Sigmoid colon (tissue), 7 donors: ENCODE measurements at places on chromosomes 16 and 17. TPM values are rescaled to one million over a fixed set of nuclear protein-coding genes. Genes with fewer than 3 reads are reported as not detected.

- no peak overlapping the region for H3K27ac ChIP-seq
- no peaks in the 10 kb centered on the region for H3K36me3 ChIP-seq
- no peaks in the 10 kb centered on the region for H3K4me1 ChIP-seq
- H3K4me3 ChIP-seq, result no peak overlapping the region
Measured at GRCh38 chr17:80018917-80019651, 16.6 kb downstream of the TBC1D16 start.

FBXL16 gene
- 1.4 TPM for total RNA-seq

GRCh38 chr16:27993587-27993986 lies 69.9 kb downstream of the GSG1L start:
- H3K36me3 ChIP-seq, result no peaks in the 10 kb centered on the region
- H3K4me3 ChIP-seq, result no peak overlapping the region
- no peak overlapping the region for H3K27ac ChIP-seq
- no peaks in the 10 kb centered on the region for H3K27me3 ChIP-seq
- no peak for DNase-seq

GRCh38 chr17:30160419-30161172 lies 44.0 kb downstream of the NSRP1 start:
- H3K27me3 ChIP-seq, result no peaks in the 10 kb centered on the region
- no peak overlapping the region for H3K27ac ChIP-seq
- H3K4me3 ChIP-seq, result no peak overlapping the region
- H3K36me3 ChIP-seq, result no peaks in the 10 kb centered on the region

DNA sequence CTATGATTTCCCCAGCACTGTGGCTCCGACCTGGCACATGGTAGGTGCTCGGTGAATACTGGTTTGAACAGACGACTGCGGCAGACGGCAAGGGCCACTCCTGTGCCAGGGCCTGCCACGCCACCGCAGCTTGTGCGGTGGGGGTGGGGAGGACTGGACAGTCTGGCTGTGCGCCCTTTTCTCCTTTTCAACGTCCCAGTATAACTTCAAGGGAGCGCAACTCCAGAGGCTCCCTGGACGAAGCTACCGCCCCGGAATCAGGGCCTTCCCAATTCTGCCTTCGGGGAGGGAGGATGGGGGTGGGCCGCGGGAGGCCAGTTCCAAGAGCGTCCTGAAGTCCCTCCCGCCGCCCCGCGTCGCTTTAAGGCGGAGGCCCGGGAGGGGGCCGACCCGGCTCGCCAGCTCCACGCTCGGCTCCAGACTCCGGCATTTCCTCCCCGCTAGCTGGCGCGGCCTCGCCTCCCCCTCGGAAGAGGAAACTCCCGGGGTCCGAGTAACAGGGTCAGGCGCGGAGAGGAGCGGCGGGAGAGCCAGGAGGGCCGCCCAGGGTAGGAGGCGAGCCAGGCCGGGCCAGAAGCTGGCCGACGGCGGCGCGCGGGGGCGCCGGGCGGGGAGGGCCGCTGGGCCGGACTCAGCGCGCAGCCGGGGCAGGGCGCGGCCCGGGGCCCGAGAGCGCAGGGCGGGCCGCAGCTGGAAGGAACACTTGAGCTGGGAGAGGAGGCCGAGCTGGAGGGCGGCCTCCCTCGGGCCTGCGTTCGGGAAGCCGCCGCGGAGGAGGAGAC lies at the start of gene ITPRIPL2:
ITPRIPL2 (plus strand) TSS at position 388 of the 782 bp plus-strand sequence. CDS start 498 bp downstream, outside the sequence.
- H3K4me1 ChIP-seq, result peaks cover 53% of the 10 kb centered on the region
- peak within 1 kb of the TSS; percentile 95 for H3K27ac ChIP-seq
- H3K27me3 ChIP-seq, result no peaks in the 10 kb centered on the region
- no peaks in the 10 kb centered on the region for H3K36me3 ChIP-seq
- DNase-seq, result peak; percentile 95

GRCh38 chr17:30340801-30341356 lies 7.0 kb upstream of the TMIGD1 start:
- H3K4me3 ChIP-seq, result no peak overlapping the region
- H3K4me1 ChIP-seq, result peaks cover 10% of the 10 kb centered on the region
- H3K27ac ChIP-seq, result peak overlapping the region; percentile 56
- no peak for DNase-seq

GRCh38 chr17:73738751-73739575 lies 94.7 kb upstream of the SDK2 start:
- no peak overlapping the region for H3K27ac ChIP-seq
- H3K27me3 ChIP-seq, result peaks cover 2% of the 10 kb centered on the region

DNA sequence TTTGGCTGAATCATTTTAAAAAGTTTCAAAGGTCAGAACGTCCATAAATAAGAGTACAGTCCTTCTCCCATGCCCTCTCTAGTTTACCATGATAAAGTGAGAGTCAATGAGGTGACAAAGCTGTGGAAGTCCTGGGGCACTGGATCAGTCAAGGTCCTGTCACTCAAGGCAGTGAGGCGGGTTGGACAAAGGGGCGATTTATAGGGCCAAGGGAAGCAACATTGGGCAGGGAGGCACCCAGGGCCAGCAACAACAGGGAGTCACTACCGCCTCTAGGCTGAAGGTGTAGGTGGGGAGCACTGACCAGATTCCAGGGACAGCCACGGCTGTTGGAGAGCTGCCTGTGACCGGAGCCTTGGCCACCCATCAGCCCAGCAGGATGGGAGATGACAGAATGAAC lies 28.6 kb upstream of the DYNLL2 start:
- peaks cover 4% of the 10 kb centered on the region for H3K4me1 ChIP-seq
- no peaks in the 10 kb centered on the region for H3K36me3 ChIP-seq

- no peak overlapping the region for H3K4me3 ChIP-seq
- no peaks in the 10 kb centered on the region for H3K27me3 ChIP-seq
- H3K36me3 ChIP-seq, result no peaks in the 10 kb centered on the region
- H3K4me1 ChIP-seq, result no peaks in the 10 kb centered on the region
- DNase-seq, result no peak
- no peak overlapping the region for H3K27ac ChIP-seq
Measured at GRCh38 chr16:46721885-46722284, 26.3 kb downstream of the MYLK3 start.

DNA sequence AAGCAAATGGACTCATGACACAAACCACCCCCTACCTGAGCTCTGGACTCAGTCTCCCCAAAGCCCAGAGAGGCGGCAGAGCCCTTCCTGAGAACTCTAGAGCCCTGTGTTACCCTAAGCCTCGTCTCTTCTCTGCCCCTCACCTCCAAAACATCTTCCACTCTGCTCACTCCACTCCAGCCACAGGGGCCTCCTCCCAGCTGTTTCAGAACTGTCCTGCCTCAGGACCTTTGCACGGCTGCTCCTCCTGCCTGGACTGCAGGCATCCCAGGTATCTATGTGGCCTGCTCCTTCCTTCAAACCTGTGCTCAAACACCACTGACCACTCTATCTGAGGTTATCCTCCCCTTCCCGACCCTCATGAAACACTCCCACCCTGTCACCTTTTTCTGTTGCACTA lies 12.9 kb upstream of the LITAF start:
- no peak overlapping the region for H3K27ac ChIP-seq
- H3K27me3 ChIP-seq, result no peaks in the 10 kb centered on the region
- no peaks in the 10 kb centered on the region for H3K36me3 ChIP-seq
- DNase-seq, result no peak
- peaks cover 12% of the 10 kb centered on the region for H3K4me1 ChIP-seq
- H3K4me3 ChIP-seq, result no peak overlapping the region

- peak overlapping the region; percentile 80 for H3K4me3 ChIP-seq
- peak overlapping the region; percentile 71 for H3K27ac ChIP-seq
- H3K27me3 ChIP-seq, result no peaks in the 10 kb centered on the region
- H3K4me1 ChIP-seq, result peaks cover 19% of the 10 kb centered on the region
- no peaks in the 10 kb centered on the region for H3K36me3 ChIP-seq
Measured at GRCh38 chr17:16491131-16491702, 776 bp downstream of the LRRC75A start.
